ENCODE measurements at places on chromosomes 3 and 15. TPM values are rescaled to one million over a fixed set of nuclear protein-coding genes. Genes with fewer than 3 reads are reported as not detected.

Gene HESX1
- 0.71 TPM for polyA plus RNA-seq

Gene GOLIM4
- 8.6 TPM for polyA plus RNA-seq

Gene AVEN
- polyA plus RNA-seq: 4.9 TPM

Gene MORC1
- polyA plus RNA-seq: not detected

Gene SLC24A1
- 4.4 TPM for polyA plus RNA-seq

Gene BCL2A1
- not detected for polyA plus RNA-seq

Gene ATP13A5
- not detected for polyA plus RNA-seq

Gene NPAP1
- polyA plus RNA-seq: not detected

Gene EXD1
- 0.10 TPM for polyA plus RNA-seq

GRCh38 chr15:78982736-78983135, 37.9 kb upstream of the CTSH start:
- DNase-seq: no peak

DNA sequence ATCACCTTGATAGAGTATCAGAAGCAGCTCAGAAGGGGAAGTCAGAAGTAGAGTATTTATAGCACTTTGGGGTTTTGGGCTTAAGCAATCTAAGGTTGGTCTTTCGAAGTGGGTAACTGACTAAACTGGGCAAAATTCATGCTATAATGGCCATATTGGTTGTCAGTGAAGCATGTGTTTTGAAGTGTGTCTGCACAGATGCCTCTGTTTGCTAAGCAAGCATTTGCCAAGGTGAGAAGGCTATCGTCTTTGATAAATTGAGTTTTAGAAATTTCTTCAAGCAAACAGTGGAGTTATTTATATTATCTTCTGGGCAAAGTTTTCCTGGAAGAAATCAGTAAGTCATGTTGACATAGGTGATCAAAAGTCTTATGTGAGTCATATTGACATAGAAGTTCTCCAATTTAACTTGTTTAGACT, 412.8 kb upstream of the TGFBR2 start:
- no peak for DNase-seq

DNA sequence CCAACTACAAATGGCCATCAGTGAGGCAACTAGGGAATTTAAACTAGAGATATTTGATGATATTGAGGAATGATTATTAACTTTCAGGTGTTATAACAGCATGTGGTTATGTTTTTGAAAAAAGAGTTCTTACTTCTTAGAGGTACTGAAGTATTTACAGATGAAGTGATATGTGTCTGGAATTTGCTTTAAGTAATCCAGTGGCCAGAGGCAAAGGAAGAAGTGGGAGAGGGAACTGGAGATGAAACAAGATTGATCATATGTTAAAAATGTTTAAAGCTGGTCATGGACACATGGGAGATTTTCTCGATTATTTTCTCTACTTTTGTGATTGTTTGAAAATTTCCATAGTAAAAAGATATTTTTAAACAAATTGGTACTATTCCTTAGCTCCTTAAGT, 53.3 kb upstream of the SLCO2A1 start:
- no peak for DNase-seq

DNA sequence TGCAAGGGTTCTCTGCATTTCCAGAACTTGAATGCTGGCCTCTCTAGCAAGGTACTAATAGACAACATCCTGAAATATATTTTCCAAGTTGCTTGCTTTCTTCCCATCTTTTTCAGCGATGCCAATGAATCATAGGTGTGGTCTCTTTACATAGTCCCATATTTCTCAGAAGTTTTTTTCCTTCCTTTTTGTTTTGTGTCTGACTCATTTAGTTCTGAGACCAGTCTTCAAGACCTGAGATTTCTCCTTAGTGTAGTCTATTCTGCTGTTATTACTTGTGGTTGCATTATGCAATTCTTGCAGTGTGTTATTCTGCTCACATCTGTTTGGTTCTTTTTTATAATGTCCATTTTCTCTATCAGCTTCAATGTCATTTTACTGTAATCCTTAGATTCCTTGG, 1265.0 kb upstream of the ALCAM start:
- no peak for DNase-seq

- no peak for DNase-seq
Observed at GRCh38 chr3:16055606-16056211, 118.8 kb upstream of the GALNT15 start.

DNA sequence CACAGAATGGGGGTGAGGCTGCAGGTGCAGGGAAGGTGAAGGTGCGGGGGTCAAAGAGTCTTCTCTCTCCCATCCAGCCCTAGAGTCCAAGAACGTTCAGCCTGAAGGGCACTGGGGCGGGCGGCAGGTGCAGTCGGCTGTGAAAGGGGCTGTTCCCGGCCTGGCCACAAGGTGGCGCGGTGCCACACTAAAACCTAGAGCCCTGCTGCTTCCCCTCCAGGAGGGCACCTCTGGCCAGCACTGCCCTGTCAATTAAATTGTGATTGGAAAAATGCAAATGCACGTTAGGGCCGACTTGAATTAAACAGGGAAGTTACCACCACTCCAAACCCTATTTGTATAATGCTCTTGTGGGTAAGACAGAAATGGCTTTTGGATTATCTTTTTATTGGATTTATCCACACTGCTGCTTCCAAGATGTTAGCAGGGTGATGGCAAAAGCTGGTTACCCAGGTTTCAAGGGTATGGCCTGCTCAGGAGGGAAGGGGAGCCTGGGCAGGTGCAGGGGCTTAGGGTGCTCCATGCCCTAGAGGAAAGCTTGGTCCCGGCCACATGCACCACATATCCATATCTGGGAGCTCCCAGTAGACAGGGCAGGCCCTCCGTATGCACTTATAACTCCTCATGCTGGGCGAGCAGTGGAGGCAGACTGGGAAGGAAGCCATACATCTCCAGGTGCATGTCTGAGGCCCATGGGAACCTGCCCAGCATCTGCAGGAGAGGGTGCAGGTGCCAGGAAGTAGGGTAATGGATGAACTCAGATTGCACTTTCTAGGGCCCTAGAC, 119.8 kb downstream of the ADCY5 start:
- DNase-seq: peak; percentile 87

- no peak for DNase-seq
Observed at GRCh38 chr3:186414735-186415419, 52.8 kb upstream of the DGKG start.

GRCh38 chr3:151213881-151214280, 10.9 kb upstream of the GPR171 start:
- DNase-seq: no peak

- no peak for DNase-seq
Observed at GRCh38 chr3:188434594-188434993, 280.6 kb downstream of the LPP start.

DNA sequence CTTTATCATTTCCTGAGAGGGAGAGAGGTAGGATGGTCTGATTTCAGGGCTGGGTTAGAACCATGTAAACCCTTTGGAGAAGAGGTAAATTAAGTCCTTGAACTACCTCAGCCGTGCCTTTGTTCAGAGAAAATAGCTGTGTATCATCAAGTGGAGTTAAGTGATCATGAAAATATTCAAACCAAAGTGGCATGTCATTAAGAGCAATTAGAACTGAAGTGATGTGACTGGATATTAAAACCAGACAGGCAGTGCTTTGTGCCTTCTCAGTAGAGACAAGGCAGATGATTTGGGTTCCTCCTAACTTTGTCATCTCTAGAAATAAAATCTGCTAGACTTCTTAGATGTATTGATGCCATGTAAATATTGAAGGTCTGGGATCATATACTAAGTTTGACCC, 171.5 kb downstream of the IL5RA start:
- DNase-seq: no peak

DNA sequence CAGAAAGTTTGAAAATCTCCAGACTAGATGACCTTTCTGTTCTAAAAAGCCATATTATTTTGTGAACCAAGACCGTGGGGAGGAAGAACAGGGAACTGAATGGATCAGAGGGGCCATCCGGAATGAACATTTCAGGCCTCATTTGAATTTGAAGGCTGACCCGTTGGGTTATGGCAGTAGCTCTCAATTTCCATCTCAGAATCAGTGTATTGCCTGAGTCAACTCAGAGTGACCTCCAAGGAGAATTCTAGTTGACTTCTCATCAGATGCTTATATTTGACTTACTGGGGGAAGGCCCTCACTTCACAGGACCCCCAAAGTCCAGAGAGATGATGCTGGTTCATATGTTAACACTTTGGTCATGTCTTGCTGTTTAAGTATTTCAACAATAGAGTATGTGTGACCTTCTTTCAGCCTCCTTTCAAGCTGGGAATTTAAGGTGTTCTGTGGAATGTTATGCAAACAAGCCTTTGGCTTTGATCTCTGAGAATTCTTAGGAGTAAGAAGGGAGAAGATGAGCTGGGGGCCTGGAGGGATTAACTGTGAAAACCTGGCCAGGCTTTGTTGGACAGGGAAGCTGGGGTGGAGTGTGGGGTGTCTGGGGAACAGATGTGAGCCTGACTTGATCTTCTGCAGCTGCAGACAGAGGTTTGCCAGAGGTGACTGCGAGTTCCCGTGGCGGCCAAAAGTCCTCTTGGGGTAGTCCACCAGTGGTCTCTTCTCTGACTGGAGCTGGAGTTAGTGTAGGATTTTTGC, 111.2 kb upstream of the RGMA start:
- no peak for DNase-seq

DNA sequence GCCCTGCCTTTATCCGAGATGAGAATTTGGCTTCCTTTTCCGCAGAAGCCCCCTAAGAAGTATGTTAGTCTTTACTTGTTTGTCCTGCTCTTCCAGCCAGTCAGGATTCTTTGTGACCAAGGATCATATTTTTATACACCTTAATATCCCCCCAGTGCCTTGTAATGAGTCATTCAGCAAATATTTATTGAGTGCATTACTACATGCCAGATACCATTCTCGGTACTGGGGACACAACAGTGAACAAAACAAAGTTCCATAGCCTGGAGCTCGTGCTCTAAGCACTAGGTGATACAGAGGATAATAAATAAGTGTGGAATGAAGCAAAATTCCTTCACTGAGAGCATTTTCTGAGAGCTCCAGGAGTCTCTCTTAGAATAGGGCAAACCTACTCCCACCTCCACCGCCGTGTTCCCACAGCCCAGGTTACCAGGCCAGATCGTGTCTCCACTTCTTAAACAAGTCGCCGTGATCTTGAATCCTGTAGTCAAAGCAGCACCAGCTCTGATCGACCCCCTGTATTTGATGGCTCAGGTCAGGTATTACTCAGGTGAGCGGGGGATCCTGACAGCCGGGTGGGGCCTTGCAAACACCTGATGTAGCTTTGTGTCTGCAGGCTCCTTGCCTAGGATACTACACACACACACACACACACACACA, 18.5 kb downstream of the TTC21A start:
- DNase-seq: no peak

DNA sequence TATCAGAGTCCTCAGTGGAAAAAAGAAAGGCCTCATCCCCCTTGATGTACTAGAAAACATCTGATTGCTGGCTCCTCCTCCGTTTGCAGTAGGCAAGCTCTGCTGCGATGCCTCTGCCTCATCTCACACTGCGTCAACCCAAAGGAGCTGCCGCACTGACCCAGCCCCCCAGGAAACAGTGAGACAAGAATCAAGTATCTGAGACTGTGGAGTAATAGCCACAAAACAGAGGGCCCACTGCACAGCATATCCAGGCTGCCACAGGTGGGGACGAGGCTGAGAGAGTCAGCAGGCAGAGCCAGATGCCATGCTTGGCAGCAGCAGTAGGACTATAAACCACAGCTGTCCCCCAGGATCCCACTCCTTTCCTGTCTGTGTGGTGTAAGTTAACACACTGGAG, 165.9 kb downstream of the STAC start:
- no peak for DNase-seq

GRCh38 chr3:140285380-140285779, 350.4 kb downstream of the CLSTN2 start:
- DNase-seq: no peak

DNA sequence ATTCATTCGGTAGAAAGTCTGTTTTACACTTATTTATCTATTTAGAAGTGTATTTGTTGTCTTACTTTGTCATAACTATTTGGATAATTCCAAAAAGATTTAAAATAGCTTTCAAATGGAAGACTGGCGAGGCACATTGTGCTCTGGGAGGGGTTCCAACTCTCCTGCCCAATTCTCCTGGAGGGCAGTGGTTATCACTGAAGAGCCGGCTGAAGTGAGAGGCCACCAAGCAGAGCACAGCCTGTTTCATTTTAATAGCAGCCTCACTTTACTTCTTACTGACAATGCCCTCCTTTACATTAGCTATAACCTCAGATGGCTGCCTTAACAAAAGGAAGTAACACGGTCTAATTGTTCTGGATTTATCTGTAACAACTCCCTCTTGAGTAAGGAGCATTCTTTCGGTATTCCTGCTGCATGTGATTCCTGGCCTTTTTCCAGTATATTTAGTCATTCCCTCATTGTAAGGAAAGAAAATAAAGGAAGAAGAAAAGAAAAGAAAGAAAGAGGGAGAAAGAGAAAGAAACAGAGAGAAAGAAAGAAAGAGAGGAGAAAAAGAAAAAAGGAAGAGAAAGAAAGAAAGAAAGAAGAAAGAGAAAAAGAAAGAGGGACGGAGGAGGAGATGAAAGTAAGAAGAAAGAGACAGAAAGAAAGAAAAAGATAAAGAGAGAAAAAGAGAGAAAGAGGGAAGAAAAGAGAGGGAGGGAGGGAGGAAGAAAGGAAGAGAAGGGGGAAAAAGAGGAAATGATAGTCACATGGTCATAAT, 339.8 kb upstream of the WNT5A start:
- DNase-seq: no peak

GRCh38 chr3:115706311-115706829, 83.1 kb downstream of the GAP43 start:
- DNase-seq: no peak

DNA sequence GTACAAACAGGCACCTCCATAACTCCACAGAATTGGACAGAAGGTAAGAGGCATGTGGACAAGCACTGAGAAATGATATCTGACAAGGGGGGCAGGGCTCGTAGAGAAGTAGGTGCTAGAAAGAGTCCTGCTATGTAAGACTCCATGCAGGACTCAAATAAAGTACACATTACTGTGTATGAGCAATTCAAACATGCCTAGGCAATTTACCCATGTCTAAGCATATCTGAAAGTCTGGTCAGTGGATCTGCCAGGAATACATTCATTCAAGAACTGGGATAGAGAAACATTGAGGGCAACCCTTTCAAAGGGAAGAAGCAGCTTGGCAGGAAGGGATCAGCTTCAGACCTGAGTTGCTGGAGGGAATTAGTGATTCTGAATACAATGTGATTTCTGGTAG, 174.1 kb upstream of the MCTP2 start:
- DNase-seq: no peak

- no peak for DNase-seq
Observed at GRCh38 chr3:117597865-117598264, 888.3 kb downstream of the TUSC7 start.

Measured in brain (organoid and tissue), 16 donors.